Immature natural killer cell (primary cell): ENCODE measurements at places on chromosomes 11 and 22.

GRCh38 chr11:15212876-15213275, 98.2 kb downstream of the INSC start:
- DNase-seq = no peak

- DNase-seq = no peak
Measured at GRCh38 chr11:64796047-64796756, 6.8 kb downstream of the MAP4K2 start.

GRCh38 chr11:32333320-32333991, 101.9 kb downstream of the WT1 start:
- DNase-seq = no peak

DNA sequence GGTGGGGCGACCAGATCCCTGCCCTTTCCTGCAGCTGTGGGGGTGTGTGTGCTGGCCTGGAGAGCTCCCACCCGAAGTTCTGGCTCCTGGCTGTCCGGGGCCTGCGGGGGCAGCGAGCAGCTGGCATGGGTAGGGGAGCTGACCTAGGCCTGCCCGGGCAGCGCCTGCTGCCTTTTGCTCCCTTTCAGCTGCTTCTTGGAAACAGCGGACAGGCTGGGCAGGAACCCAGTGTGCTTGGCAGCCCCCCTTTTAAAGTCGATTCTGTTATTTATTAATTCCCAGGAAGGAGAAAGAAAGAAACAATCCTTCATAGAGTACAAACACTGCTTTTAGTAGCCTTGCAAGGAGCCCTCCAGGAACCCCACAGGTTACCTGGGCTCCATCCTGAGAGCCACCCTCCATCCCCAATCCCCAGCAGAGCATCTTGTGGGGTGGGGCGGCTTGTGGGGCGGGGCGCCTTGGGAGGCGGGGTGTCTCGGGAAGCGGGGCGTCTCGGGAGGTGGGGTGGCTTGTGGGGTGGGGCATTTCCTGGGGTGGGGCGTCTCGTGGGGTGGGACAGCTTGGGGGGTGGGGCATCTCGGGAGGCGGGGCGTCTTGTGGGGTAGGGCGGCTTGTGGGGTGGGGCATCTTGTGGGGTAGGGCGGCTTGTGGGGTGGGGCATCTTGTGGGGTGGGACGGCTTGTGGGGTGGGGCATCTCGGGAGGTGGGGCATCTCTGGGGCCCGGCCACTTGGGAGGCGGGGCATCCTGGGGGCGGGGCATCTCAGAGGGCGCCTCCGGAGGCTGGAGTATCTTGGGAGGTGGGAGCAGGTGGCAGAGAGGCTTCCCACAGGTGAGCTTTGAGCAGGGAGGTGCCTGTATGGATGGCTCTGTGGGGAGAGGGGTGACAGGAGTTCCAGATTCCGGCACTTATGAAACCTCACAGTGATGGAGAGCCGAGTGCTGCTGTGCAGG, 7.0 kb downstream of the CD81 start:
- DNase-seq = no peak

- DNase-seq = peak; percentile 86
Measured at GRCh38 chr22:44701824-44702478, at the start of gene PRR5. PRR5 (plus strand) TSS chr22:44702204; CDS start chr22:44702475, 271 bp downstream.
